CD4-positive, alpha-beta memory T cell (primary cell): ENCODE measurements at places on chromosomes 16 and 17.

DNA sequence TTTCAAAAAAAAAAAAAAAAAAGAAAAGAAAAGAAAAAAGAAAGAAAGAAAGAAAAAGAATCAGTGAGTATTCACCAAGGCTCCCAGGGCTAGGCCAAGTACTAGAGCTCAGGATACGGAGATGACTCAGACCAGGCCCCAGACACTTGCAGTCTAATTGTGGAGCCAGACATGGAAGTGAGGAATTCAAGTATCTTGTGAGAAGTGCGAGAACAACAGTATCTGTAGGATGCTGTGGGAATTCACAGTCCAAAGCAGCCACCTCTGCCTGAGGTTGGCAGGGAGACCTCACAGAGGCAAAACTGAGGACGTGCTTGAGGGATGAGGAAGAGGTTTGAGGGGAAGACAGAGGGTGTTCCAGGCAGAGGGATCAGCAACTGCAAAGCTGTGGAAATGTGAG lies 14.0 kb upstream of the ALDOA start:
- no peak for DNase-seq

DNA sequence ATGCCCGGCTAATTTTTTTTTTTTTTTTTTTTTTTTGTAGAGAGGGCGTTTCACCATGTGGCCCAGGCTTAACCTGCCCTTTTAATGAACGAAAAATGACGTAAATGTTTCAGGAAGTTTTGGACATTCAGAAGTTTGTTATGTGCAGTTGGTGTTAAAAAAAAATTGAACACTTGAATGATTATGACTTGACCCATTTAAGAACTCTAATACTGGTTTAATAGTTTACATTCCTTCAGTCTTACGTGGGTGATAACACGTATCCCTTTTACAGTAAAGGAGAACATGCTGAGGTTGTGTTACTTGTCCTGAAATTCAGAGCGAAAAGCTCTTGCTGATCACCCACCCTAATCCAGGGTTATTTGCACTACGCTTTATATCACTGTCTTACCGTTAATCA lies 1.7 kb downstream of the MLYCD start:
- no peak for DNase-seq

DNA sequence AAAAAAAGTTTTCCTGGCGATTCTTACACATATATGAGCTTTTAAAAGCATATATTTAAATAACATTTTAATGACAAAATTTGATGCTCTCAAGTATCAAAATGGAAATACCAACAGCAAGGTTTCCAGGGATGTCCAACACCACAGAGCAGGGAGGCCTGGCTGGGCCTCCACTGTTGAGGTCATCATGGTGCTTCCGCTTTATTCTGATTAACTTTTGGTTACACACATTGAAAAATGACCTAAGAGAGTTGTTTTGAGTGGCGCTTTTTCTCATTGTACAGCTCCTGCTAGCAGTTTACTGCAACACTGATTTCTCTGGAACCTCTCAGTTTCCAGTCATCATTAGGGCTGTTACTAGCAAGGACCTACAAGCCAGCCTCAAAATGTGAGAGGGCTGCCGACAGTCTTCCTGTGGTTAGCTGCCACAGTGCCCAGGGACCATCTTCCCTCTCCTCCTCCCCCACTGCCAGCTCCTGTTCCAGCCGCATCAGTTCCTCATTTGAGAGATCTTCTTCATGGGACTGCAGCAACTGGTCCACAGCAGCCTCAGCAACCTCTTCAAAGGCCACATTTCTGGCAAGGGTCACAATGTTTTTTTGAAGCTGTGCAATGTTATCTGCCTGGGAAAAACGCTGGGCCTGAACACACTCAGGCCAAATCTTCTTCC lies 21.3 kb downstream of the DEF8 start:
- no peak for DNase-seq

GRCh38 chr16:50301626-50302471 lies 35.5 kb downstream of the ADCY7 start:
- no peak for DNase-seq
